ENCODE measurements at places on chromosomes 1 and 21. TPM values are rescaled to one million over a fixed set of nuclear protein-coding genes. Genes with fewer than 3 reads are reported as not detected.

CD48 gene
- not detected for total RNA-seq

DNA sequence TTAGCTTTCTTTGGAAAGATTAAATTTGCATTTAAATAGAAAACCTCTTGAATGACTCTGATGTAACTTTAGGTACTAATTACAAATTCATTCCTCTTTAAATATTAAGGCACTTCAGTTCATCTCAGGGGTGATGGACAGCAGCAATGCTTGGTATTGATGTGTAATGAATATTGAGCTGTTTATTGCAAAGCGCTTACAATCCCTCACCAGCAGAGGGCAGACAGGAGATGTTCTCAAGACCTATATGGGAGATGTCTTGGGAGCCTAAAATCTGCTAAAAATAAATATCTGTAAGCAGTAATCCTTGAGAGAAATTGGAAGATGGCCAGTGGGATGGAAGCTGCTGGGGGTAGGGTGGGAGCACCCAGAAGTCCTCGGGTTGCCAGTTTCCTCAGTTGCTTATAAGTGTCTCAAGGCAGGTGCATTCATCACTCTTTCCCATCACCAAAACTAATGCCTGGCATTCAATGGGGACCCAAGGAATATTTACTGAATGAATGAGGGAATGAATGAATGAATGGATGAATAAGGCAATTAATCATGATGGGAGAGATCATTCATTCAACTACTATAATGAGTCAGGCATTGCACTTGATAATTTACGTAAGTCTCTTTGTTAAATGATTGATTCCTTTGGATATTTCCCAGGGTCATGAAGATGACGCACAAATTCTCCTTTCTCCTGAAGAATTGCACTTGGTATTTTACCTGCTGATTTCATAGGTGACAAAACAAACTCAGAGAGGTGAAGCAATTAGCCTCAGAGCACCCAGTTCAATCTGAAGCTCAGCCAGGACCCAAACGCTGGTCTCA is 2.3 kb downstream of the KLHDC8A start:
- peak; percentile 86 for DNase-seq

CNIH4 gene
- 50.1 TPM for total RNA-seq

DNA sequence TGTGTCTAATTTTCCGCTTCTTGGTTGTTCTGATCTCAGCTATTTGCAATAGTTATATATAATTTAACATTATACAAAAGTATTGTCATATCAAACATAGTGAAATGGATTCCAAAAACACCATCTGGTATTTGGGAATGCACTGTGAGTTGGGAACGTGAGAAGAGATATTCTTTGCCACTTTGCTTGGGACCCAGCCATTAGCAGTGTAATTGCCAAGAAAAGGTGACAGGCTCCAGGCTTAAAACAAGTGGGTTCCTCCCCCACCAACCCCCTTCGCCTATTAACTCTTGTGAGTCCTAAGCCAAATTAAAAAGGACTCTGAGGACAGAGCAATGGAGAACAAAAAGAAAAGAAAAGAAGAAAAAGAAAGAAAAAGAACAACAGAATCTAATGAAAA is 186.7 kb upstream of the NFIA start:
- DNase-seq = no peak

GRCh38 chr1:110603058-110603457 is 3.1 kb downstream of the KCNA2 start:
- DNase-seq = no peak

DNA sequence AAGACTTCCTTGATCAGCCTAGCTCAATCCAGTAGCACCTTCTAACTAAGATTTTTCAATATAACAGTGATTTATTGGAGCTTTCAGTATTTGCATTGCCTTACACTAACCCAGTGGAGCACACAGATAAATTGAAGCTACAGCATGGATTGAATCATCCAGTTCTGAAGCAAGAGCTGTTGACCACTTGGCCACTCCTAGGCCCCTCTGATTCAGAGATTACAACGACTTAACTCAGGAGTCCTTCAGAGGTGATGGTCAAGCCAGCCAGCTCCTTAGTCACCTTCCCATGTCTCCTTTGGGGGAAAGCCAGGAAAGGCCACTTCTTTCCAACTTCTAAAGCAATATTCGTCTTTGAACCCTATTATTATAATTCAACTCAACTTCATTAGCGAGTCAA is 151.8 kb downstream of the TENT5C start:
- DNase-seq = peak; percentile 76

DNA sequence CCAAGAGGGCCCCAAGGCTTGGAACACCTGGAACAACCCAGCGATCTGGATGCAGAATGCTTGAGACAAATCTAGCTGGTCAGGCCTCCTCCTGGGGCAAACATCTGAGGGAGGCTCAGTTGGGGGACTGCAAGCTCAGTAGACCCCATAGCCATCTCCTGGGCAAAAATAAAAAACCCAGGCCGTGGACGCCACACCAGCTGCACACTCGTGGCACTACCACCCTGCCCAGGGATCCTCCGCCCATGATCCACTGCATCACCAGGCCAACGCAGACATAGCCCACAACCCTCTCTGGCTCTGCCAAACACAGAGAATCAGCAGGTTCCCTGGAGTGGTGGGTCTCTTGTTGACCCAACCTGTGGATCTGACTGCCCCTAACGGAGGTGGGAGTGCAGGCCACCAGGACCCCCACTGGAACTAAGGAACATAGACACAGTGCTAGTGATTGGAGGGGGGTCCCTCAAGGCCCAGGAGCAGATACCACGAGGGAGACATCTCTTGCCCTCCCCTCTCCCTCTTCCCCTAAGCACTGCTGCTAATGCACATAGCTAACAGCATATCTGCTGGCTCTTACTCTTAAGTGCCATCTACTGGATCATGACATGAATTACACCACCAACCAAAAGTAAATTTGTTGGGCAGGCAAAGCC is 147.2 kb downstream of the CHD1L start:
- peak; percentile 73 for DNase-seq

INKA2 gene
- 0.27 TPM for total RNA-seq

- peak; percentile 8 for DNase-seq
These were observed 26.0 kb downstream of the ADGRL4 start for GRCh38 chr1:78980511-78980910.

Measured in fibroblast of the aortic adventitia (primary cell).